ENCODE measurements at places on chromosomes 1 and 21.

GRCh38 chr1:201383647-201384405 lies 6.3 kb upstream of the TNNT2 start:
- peak; percentile 97 for DNase-seq

DNA sequence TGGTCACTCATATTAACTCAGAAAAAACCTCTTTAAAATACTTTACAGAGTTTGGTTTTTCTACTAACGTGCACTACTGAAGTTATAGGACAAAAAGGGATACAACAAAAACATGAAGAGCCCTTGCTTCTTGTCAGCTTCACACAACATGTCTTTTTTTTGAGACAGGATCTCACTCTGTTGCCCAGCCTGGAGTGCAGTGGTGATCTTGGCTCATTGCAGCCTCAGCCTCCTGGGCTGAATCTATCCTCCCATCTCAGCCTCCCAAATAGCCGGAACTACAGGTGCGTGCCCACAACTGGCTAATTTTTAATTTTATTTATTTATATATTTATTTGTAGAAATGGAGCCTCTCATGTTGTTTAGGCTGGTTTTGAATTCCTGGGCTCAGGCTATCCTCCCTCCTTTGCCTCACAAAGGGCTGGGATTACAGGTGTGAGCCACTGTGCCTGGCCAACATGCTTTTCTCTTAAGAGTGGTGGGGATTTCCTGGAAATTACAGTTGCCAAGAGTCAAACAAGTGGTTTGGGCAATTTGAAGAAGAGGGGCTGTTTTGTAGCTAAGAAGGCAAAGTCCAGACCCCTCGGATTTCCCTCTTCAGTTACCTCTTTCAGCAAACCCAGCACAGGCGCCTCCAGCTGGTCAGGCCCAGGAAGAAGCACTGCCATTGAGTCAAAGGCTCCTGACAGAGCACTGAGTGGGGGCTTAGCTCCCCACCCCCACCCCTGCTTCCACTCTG lies 6.4 kb upstream of the SMPDL3B start:
- DNase-seq: no peak

DNA sequence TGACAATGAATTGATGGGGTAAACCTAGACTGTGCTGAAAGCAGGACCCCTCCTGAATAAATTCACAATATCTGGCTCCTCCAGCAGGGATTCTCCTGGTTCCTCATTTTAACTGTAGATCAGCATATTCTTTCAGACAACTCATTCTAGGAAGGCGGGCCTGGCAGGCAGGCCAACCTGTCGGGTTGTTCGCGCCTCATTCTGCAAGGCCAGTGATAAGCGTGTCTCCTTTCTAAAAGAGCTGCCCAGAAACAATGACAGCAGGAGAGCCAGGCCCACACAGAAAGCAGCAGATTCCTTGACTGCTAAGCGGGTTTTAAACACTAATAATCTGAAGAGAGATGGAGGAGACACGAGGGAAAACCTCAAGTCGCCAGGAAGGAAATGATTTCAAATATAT lies 70.0 kb downstream of the NTPCR start:
- no peak for DNase-seq

GRCh38 chr1:1833456-1833855 lies 55.2 kb upstream of the NADK start:
- DNase-seq: no peak

DNA sequence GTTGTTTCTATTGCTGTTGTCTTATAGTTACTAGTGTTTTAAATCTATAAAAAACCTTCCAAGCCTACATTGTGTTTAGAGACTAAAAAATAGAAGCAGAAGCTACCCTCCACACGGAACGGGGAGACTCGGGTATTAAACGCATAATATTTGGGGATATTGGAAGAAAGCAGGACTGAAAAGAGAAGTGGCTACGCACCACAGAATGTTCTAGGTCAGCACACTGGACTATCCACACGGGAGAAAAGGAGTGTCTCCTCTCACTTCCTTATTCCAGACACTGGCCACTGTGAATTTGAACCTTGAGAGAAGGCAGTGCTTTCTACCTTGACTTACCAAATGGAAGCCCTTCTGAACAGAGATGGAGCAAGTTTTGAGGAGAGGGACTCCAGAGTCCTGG lies 1.0 kb upstream of the OR10J4 start:
- DNase-seq: no peak

DNA sequence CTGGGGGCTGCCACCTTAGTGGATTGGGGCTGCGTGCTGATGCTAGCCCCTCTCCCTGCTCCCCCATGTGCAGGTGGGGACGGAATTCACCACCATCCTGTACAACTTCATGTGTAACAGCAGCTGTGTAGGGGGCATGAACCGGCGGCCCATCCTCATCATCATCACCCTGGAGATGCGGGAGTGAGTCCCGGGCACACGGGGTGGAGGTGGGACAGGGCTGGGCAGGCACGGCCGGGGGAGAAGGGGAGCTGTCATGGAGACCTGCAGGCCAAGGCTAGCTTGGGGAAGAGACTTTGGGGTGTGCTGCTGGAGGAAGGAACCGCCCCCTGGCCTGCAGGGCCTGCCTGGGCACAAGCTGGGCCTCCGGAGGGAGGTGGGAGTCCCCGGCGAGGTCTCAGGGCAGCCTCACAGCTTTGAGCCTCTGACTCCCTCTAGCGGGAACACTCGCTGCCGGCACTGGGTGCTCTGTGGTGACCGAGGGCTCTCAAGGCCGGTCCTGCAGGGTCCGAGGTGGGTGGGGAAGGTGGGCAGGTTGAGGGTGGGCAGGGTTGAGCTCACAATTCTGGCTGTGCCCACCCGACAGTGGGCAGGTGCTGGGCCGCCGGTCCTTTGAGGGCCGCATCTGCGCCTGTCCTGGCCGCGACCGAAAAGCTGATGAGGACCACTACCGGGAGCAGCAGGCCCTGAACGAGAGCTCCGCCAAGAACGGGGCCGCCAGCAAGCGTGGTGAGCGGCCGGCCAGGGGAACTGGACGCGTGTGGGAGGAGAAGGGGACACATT lies 25.0 kb upstream of the CCDC27 start:
- no peak for DNase-seq

DNA sequence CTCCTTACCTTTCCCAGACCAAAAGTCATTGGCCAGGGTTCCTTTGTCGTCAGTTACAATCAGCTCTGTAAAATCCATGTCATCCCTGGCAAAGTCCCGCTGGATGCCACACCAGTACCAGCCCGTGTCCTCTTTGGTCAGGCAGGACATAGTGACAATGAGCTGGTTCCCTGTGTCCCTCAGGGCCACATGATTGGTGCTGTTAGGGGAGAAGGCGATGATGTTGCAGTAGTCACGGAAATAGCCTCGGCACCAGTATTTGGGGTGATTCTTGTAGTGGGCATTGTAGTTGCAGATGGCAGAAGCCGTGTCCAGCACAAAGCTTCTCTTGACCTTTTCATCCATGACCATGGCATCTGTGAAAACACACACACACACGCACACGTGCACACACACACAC lies 14.8 kb downstream of the ADORA3 start:
- no peak for DNase-seq

DNA sequence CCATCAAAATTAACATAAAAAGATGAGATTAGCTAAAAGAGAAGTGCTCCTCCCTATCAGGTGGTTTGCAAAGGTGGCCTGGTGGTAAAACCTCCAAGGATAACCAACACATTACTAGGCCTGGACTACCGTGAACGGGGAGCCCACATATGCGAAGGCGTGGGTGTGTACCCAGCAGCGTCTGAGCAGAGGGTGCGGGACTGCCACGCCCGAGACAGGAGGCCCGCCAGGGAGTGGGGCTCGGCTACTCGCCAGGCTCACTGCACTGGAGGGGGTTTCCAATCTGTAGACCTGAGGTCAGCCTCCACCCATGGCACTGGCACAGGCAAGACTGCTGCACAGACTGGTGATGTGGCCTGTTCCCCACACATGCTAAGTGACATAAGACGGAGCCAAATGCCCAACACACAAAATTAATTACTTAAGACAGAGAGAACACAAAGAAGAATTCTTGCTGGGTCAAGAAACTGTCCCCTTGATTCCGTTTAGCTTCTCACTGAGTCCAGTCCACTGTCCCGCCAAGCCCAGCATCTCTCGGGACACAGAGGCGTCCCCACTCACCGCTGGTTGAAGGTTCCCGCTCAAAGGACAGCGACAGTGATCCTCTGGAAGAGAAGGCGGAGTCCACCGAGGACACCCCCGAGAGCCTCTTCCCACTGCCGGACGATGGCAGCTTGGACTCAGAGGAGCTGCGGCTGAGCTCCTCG lies 23.4 kb downstream of the RIPK4 start:
- no peak for DNase-seq

DNA sequence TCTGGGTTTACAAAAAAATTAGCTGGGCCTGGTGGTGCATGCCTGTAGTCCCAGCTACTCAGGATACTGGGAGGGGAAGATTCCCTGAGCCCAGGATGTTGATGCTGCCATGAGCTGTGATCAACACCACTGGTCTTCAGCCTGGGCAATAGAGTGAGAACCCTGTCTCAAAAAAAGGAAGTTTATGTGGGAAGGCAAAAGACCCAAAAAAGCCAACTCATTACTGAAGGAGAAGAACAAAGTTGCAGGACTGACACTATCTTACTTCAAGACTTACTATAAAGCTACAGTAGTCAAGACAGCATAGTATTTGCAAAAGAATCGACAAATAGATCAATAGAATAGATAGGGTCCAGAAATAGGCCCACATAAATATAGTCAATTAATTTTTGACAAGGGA lies 9.2 kb upstream of the PTGS2 start:
- no peak for DNase-seq

DNA sequence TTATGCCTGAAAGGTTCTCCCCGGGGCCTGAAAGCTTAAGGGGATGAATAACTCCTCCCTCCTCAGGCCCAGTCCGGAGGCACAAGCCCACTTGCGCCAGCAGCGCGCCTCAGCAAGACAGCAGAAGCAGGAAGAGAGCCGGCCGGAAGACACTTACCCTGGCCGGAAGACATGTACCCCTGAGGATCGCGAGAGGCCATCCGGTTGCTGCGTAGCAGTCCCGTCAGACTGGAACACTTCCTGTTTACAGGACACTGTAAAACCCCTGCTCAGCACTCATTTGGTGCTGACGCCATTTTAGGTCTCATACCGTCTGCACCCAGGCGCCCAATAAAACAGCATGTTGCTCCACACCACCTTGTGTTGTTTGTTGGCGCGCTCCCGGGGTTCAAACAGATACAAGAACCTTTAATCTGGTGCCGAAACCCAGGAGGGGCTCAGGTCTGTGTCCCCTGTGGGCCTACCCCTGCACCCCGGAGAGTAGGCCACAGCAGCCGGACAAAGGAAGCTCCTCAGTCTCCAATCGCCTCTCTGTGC lies 30.3 kb downstream of the VN1R5 start:
- DNase-seq: no peak

- no peak for DNase-seq
Observed at GRCh38 chr1:226799634-226800281, 60.7 kb upstream of the ITPKB start.

- DNase-seq: no peak
Observed at GRCh38 chr1:19013826-19014548, 57.5 kb upstream of the IFFO2 start.

DNA sequence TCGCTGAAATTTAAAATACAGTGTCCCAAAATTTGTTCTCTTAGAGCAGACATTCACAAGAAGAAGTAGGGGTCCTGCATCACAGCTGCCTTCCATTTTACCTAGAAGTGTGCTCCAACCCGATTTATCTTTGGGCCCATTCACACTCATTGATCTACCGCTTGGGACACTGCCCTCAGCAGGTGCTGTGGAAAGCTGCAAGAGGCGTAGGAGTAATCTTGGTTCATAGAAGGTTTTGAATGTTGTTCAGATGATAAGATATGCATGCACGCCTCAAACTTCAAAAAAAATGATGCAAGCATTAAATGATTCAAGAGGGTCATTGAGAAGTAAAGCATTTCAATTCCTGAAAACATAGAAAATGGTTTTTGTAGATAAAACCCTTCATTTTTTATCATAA lies 18.6 kb upstream of the C1orf105 start:
- no peak for DNase-seq

DNA sequence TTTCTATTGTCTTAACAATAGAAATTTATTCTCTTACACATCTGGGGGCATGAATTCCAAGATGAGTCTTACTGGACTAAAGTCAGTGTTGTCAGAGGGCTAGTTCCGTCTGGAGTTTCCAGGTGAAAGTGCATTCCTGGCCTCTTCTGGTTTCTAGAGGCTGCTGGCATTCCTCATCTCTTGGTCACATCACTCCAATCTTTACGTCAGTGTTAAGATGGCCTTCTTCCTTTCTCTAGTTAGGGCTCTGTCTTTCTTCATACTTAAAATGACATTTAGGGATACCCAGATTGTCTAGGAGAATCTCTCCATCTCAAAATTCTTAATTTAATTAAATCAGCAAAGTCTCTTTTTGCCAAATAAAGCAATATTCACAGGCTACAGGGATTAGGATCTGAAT lies 13.3 kb upstream of the PDC start:
- DNase-seq: no peak

DNA sequence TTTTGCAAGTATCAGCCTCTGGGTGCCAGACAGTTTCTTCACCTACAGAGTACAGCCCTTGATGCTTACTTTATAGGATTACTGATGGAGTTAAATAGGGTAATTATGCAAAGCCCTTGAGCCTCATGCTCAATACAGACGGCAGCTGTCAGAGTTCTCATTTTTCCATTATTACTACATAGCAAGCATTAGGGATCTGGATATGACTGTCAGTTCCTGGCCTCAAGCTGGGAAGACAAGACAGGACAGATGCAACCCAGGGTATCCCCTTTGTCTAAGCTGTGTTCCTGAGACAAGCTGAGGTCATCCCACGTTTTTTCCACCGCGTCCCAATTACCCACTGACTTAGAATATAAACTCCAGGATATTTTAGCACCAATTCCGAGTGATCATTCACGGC lies 94.4 kb downstream of the SLC35F3 start:
- peak; percentile 16 for DNase-seq

DNA sequence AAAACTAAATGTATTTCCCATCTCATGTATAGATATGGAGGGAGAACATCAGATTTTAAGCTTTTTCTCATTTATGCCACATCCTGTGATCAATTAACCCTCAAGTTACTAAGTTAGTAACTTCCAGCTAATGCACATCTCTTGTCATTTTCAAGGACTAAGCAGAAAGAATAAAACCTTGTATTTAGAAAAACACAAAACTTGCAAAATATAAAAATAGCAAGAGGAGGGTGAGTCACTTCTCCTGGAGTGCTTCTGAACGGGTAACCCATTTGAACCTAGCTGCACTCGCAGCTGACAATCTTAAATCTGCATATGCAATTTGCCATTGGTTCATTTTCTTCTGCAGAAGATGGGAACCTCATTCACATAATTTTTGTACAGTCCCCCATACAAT lies 500.5 kb downstream of the SETD4 start:
- DNase-seq: peak; percentile 56

- no peak for DNase-seq
Observed at GRCh38 chr1:1627261-1627828, 4.6 kb upstream of the MMP23B start.
